ENCODE measurements at places on chromosomes 7 and 10.

GRCh38 chr10:63286754-63287264, 153.7 kb downstream of the NRBF2 start:
- peak; percentile 36 for DNase-seq

- DNase-seq, result no peak
These were observed 28.1 kb upstream of the TRIL start for GRCh38 chr7:28986028-28986764.

DNA sequence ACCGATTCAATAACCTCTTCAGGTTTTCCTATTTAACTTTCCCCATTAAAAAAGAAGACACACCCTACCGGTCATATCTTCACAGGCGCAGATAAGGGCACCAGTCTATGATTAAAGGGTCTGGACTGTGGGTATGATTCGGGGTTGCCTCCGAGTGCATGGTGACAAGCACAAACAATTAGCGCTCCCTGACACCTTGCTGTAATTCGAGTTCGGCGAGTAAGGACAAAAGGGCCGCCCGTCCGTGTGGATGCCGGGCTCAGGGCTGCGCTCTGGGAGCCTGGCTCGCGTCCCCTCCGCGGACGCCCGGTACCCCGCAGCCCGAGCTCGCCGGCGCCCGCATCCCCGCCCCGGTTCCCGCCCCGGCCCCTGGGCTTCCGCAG, 111.9 kb upstream of the RHEB start:
- peak; percentile 59 for DNase-seq

- DNase-seq, result no peak
These were observed 117.6 kb downstream of the SNX13 start for GRCh38 chr7:17822547-17823173.

- DNase-seq, result no peak
These were observed 196.5 kb downstream of the ADK start for GRCh38 chr10:74347522-74347921.

DNA sequence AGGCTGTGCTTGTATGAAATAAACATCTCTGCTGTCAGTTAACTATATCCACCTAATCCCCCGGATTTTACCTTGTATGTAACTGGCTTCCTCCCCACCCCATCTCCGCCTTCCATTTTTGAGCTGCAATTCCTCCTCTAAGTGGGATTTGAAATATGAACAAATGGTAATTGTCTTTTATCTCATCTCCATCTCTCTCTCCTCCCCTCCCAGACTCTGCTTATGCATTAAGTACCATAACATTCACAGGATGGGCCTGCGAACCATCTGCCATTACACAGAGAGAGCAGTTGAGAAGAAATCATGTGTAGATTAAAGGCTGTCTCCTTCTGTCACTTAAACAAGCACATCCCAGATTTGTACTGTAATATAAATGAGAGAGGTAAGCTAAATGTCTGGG, 1169.9 kb downstream of the TYW1 start:
- DNase-seq, result no peak

DNA sequence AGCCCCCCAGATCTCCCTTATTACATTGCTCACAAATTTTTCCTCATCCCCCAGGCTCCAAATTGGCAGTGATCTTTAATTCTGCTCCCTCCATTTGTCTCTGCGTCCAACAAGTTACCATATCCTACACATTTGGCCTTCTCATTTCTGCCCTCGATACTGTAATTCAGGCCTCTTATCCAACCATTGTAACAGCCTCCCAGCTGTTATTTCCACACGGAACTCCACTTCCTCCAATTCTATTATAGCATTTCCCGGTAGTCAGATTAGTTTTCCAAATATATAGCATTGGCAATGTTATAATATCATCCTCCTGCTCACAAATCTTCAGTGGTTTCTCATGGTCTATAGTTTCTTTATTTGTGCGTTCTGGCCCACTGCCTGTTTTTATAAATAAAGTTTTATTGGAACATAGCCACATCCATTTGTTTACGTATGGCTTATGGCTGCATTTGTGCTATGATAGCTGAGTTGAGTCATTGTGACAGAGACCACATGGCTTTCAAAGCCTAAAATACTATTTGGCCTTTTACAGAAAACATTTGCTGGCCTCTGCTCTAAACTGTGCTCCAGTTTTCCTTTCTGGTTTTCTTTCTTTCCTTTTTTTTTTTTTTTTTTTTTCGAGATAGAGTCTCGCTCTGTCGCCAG, 126.5 kb upstream of the ZNF438 start:
- DNase-seq, result no peak
